ENCODE measurements at places on chromosomes 1 and 21. TPM values are rescaled to one million over a fixed set of nuclear protein-coding genes. Genes with fewer than 3 reads are reported as not detected.

Gene ST6GALNAC3
- total RNA-seq: 1.4 TPM

Gene S100A1
- total RNA-seq: not detected

Gene GREM2
- not detected for total RNA-seq

Gene ERG
- not detected for total RNA-seq

Gene CXADR
- 43.5 TPM for total RNA-seq

Gene MLLT11
- 4.4 TPM for total RNA-seq

Gene COL8A2
- total RNA-seq: 3.3 TPM

Gene MSH4
- 0.51 TPM for total RNA-seq

Gene TNN
- total RNA-seq: not detected

Gene RAB42
- not detected for total RNA-seq

Gene GPR161
- total RNA-seq: 7.4 TPM

Gene RASAL2
- 9.7 TPM for total RNA-seq

Gene NBPF19
- total RNA-seq: 6.1 TPM

Gene SERTAD4
- total RNA-seq: 0.26 TPM

Gene KIAA0040
- 2.7 TPM for total RNA-seq

Gene PADI1
- 32.8 TPM for total RNA-seq

Gene ITLN2
- not detected for total RNA-seq

Gene DEPDC1
- 0.38 TPM for total RNA-seq

Gene KIRREL1
- 20.2 TPM for total RNA-seq

Gene CD164L2
- 1.1 TPM for total RNA-seq

Gene TLR5
- total RNA-seq: 0.79 TPM

Gene VWA5B1
- not detected for total RNA-seq

Gene KAZN
- 4.4 TPM for total RNA-seq

Gene DNALI1
- 0.26 TPM for total RNA-seq

Gene WDR64
- total RNA-seq: not detected

Gene PRELP
- not detected for total RNA-seq

Gene LCE3C
- not detected for total RNA-seq

Gene FCRL3
- not detected for total RNA-seq

Gene UBL4B
- total RNA-seq: not detected

Gene ETV3L
- not detected for total RNA-seq

Gene KDF1
- total RNA-seq: 14.7 TPM

Gene FMOD
- not detected for total RNA-seq

Gene IL12RB2
- total RNA-seq: 0.53 TPM

Gene HPDL
- total RNA-seq: 0.53 TPM

Gene OR2L8
- not detected for total RNA-seq

Gene KLHDC8A
- not detected for total RNA-seq

Gene TNFRSF25
- 30.3 TPM for total RNA-seq

Gene TCHHL1
- total RNA-seq: not detected
